ENCODE measurements at places on chromosomes 6 and 20. TPM values are rescaled to one million over a fixed set of nuclear protein-coding genes. Genes with fewer than 3 reads are reported as not detected.

HLA-DRA gene
- total RNA-seq, result 123 TPM

SUPT3H gene
- total RNA-seq, result 10.9 TPM

C6orf15 gene
- not detected for total RNA-seq

MTFR2 gene
- 2.1 TPM for total RNA-seq

PDE10A gene
- not detected for total RNA-seq

Data from natural killer cell (primary cell).